Islet precursor cell (in vitro differentiated cells): ENCODE measurements at places on chromosomes 7 and 10.

DNA sequence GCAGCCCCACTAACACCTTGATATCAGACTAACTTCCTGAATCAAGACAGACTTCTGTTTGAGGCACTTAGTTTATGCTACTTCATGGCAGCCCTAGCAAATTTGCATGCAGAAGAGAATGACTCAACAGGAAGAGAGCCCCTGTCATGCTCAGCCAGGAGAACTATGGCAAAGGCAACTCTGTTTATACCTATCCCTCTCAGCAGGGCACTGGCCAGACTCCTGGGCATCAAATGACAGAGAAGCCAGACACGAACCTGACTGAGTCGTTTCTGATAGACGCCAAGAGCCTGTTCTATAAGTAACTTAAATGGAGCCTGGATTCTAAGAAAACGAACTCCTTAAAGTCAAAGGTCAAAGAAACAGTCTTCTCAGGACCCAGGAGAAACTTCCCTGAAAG is 50.9 kb upstream of the UNC5B start:
- DNase-seq: peak; percentile 65

- peak; percentile 79 for DNase-seq
Observed at GRCh38 chr7:140810830-140811556, 113.7 kb downstream of the BRAF start.

DNA sequence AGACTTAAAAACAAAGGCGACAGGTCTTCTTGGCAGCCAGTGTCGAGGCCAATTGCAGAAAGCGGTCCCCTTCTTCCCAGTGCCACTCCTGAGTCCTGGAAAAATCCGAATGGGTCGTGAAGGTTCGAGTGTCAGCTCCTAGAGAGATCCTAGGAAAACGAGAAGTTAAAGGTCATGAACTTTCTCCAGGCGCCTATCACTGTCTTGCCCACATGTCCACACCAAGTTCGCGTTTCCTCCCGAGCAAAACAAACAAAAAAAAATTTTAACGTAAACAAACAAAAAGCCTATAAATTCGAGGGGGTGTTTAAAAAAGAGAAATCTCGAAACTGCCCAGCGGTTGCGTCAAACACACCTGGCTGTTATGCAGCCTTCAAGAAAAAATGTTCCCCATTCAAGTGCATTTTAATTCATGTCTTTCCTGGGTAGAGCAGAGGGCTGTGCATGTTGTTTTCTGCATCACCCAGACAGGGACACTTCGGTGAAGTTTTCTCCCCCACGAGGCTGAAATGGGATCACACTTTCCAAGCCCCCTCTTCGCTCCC is 1.5 kb downstream of the ARHGAP21 start:
- DNase-seq: no peak

DNA sequence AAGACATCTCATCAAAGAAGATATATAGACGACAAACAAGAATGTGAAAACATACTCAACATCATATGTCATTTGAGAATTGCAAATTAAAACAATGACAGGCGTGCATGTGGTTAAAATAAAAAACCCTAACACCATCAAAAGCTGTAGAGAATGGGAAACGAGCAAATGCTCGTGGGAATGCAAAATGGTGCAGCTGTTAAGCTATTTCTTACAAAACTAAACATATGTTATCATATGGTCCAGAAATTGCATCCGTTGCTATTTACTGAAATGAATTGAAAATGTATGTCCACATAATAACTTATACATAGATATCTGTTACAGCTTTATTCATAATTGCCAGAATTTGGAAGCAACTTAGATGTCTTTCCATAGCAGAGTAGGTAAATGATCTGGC is 574.4 kb downstream of the TNS3 start:
- no peak for DNase-seq

- no peak for DNase-seq
Observed at GRCh38 chr7:11630355-11630754, 201.6 kb downstream of the THSD7A start.

GRCh38 chr7:99958564-99959227 is 17.1 kb downstream of the AZGP1 start:
- no peak for DNase-seq
